ENCODE measurements at places on chromosomes 4 and X.

- no peak for DNase-seq
These were observed 204.2 kb downstream of the PALLD start for GRCh38 chr4:168701061-168701460.

- no peak for DNase-seq
These were observed 8.0 kb upstream of the HERC5 start for GRCh38 chr4:88448889-88449288.

DNA sequence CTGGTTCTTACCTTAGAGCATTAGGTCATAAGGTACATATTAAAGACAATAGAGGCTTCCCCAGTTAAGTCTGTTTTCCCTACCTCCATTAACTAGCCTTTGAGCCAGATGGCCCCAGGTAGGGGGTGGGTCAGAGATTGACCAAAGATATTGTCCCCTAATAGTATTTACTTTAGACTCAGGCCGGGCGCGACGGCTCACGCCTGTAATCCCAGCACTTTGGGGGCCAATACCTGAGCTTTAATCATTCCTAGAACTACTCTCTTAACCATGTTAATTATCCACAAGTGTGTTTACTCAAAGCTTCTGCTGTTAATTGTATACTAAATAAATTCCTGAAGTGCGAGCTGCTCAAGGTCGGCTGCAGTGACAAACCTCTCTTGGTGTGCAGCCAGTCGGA is 28.0 kb upstream of the AMBN start:
- DNase-seq: no peak

- no peak for DNase-seq
These were observed 65.6 kb downstream of the RAB40A start for GRCh38 chrX:103453655-103454054.

- DNase-seq: no peak
These were observed 190.9 kb downstream of the SHOX start for GRCh38 chrX:821327-822107.

- DNase-seq: peak; percentile 23
These were observed 130.2 kb downstream of the CHRDL1 start for GRCh38 chrX:110665223-110666002.

DNA sequence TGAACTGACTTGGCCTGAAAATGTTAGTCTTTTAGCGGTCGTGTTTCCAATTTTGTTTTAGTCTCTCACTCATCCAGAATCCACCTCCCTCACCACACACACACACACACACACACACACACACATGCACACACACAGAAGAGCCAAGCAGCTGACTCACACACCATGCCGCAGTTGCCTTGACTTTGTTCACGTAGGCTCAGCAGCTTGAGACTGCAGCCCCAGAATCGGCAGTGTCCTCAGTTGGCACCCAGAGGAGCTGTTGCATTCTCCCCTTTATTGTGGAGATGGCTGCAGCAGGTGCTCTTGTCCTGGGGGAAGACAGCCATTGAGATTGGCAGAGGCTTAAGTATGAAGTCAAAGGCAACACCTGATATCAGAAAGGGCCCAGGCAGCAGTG is 20.9 kb upstream of the XPNPEP2 start:
- no peak for DNase-seq

DNA sequence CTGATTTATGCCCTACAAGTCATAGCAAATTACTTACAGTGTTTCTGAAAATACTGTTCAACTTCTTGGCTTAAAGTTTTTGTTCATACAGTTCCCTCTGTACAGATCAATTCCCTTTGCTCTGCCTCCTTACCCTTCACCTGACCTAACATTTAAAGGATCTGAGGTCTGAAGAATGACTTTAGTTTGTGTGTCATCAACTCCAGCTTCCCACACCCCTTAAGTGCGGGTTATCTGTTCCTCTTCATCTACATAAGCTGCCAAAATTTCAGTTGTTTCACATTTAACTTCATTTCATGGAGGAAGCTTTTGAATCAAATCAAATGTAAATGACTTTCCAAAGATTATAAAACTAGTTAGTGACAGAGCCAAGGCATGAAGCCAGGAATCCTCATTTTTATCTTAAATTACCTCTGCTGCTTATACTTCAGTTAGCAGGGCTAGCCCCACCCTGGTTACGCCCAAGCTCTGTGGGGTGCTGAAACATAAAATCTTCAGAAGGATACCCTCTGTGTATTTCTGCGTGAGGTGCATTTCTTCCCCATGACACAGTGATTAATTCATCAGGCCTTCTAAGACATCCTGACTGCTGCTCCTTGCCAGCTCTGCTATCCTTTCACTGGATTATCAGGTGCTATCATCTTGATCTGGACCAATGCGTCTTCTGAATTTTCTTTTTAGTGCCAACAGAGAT is 16.5 kb downstream of the CXCL1 start:
- peak; percentile 50 for DNase-seq

GRCh38 chr4:25991340-25991739 is 77.3 kb downstream of the SMIM20 start:
- DNase-seq: no peak

DNA sequence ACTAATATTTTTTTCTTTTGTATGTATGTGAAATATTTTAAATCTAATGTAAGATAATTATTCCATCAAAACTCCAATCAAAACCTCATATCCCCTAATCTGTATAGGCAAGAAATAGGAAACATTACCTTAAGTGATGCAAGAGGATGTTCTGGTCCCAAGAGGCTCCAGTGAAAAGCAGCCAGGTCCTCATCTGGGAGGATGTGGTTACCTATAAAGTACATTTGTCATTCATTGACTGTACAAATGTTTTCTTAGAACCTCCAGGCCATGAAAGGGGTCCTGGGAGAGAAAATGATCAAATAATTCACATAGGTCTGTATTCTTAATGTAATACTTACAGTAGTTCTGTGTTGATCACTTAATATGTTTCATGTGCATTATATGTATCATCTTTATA is 25.5 kb downstream of the FAM120C start:
- no peak for DNase-seq

DNA sequence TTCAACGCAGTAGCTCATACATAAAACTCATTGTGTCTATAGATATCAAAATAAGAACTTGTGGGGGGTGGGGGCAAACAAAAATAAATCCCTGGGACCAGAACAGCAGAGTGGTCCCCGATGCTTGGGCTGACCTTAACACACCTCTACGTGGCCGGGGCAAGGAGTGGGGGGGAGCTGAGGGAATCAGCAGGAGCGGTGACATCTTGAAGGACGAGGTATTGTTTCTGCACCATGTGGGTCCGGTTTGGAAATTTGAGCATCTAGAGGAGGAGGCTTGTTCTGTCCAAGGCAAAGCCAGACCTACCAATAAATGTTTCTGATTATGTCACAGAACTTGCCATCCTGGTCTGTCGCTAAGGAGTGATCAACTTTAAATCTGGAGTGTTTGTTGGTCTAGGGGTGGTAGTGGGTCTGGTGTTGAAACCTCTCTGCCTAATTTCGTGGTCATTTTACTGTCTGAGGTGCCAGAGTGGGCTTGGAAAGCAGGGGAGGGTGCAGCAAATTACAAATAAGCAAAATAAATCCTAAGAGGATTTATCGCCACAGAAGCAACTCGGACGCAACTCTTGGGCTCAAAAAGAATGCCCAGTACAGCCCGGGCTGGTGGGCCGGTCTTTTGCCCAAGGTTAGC is 774 bp upstream of the RAPGEF2 start:
- DNase-seq: no peak

DNA sequence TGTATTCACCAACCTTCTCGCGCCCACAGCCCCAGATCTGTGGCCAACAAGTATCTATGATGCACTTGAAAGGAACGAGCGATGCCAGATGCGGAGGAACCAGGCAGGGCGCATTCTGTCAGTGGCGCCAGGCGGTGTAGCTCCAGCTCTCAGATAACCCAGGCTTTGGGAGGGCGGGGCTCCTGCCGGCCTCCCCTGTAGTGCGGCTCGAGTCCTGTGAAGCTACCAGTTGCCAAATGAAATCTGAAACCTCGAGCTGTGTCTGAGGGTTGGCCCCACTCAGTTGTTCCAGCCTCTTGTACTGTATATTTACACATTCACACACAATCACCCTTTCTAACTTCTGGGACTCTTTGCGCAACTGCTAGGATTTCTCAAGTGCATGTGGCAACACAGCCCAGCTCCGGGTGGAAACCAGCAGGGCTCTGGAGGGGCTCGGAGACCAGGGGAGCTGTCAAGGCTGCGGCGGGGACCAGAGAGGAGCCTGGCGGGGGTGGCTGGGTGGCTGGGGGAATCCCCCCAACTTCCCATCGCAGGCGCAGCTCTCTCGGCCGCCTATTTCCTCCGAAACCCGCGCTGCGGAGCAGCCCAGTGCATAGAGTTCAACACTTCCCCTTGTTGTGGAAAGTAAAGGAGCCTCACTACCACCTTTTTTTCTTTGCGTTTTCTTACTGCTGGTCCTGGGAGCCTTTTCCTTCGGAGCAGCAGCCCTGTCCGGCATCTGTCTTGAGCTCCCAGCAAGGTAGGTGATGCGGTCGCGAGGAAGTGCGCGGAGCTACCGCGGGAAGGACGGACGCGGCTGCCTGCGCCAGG is at the start of gene ARHGAP24:
Gene ARHGAP24 (plus strand): TSS at position 333 of the 813 bp plus-strand sequence.
- DNase-seq: peak; percentile 94

DNA sequence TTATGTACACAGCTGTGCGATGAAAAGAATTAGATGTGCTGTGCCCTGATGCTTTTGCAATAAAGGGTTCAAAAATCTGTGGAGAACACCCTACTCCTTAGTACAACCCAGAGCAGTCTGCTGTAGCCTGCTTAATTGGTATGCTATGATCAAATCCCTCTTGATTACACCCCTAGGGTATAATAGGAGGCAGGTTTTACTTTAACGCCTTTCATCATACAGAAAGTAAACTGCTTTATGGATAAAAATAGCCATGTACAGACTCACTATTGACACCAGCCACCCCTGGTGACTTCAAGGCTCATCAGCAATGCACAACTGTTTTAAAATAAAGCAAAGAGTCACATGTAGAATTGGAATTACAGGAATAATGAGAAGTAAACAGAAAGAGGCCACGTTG is 315.3 kb downstream of the DMD start:
- no peak for DNase-seq

DNA sequence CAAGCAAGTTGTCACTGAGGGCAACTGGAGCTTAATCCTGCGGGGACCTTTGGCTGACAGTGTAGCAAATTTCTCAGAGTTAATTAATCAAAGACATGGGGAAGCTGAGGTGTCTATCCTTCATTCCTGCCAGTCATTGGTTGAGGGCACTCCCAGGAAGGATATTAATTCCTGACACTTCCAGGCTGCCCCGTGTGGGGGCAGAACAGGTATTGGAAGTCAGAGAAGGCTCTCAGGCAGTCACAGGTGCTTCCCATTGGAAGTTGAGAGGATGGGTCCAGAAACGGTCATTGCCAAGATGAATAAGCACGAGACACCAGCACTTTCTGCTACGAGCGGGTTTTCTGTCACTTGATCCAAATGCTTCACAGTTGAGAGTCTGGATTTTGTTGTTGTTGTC is 29.1 kb upstream of the CD38 start:
- DNase-seq: no peak

- DNase-seq: no peak
These were observed 102.5 kb downstream of the DCHS2 start for GRCh38 chr4:154389148-154389547.

DNA sequence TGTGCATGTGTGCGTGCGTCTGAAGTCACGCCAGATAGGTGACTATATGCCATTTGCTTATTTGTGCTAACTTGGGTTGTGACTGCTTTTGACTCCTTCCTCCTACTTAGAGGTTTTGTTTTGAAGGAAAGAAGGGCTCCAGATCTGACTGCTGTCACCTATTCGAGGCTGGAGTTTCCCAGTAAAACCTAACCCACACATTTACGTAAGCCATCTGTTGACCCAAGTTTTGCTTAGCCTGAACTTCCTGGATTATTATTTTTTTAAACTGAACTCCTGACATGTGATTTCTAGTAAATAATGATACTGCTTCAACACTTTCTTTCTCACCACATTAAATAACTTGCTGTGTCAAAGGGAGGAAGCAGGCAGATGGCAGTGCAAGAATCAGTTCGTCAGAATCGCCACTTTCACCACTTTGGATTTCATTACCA is 41.5 kb downstream of the DTHD1 start:
- peak; percentile 95 for DNase-seq

- DNase-seq: no peak
These were observed 110.2 kb upstream of the STX18 start for GRCh38 chr4:4651811-4652755.

GRCh38 chr4:10006601-10007435 is 14.5 kb downstream of the SLC2A9 start:
- peak; percentile 35 for DNase-seq

DNA sequence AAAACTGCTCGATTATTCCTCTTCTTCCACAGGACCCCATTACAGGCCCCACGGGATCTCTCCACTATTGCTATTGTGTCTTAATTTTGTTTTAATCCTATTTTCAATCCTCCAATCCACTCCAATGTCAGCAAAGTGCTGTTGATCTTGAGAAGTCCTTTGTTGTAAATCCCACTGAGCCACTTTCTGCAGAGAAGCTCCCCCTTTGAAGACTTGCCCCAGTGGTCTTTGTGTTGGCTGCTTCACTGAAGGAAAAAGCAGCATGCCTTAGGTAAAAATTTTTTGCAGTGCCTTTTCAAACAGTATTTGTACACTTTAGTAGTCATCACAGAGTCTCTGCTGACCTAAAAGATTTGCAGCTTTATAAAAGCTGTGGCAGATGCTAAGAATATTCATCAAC is 252.0 kb upstream of the SLC7A11 start:
- no peak for DNase-seq

DNA sequence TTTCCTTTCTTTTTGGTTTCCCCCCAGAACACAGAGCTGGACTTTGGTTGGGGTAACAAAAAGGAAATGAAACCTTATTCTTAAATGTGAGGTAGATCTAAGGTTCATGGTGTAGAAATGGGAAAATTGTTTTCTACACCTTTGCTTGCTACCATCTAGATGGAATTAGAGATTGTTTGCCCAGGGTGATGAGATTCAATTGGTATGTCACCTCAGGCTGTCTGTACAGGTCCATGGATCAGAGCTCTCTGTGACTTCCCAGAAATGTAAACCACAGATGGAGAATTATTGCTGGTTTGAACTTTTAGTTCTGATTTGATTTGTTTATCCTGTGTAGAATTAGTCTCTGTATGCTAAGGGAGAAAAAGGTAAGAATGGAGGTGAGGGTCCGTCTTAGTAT is 146.7 kb downstream of the PCDH7 start:
- no peak for DNase-seq

GRCh38 chr4:2248821-2249261 is 6.9 kb upstream of the HAUS3 start:
- DNase-seq: no peak
